Effector memory CD4-positive, alpha-beta T cell (primary cell): ENCODE measurements at places on chromosomes 2 and 18.

GRCh38 chr2:233807215-233807865, 29.2 kb downstream of the MROH2A start:
- no peak for DNase-seq

DNA sequence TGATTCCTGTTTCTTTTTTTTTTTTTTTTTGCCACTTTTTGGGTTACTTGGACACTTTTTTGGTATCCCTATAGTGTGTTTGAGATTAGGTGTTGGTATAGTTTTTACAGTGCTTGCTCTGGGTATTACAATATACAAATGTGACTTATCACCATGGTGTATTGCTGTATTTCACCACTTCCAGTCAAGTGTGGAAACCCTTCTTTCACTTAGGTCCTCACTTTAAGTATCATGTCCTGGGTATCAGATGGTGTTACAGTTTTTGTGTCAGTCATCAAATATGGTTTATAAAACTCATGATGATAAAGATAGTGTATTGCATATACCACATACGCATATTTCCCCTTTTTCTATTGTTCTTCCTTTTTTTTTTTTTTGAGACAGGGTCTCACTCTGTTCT, 1.8 kb downstream of the ATP9B start:
- no peak for DNase-seq

DNA sequence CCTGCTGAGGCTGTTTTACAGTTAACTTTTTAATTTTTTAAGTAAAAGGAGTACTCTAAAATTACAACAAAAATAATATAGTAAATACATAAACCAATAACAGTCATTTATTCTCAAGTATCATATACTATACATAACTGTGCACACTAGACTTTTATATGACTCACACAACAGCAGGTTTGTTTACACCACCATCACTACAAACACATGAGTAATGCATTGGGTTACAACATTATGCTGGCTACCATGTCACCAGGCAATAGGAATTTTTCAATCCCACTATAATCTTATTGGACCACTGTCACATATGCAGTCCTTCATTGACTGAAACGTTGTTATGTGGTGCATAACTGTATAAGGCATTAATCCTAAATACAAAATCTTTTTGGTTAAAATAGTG, 42.5 kb downstream of the RASGRP3 start:
- no peak for DNase-seq

DNA sequence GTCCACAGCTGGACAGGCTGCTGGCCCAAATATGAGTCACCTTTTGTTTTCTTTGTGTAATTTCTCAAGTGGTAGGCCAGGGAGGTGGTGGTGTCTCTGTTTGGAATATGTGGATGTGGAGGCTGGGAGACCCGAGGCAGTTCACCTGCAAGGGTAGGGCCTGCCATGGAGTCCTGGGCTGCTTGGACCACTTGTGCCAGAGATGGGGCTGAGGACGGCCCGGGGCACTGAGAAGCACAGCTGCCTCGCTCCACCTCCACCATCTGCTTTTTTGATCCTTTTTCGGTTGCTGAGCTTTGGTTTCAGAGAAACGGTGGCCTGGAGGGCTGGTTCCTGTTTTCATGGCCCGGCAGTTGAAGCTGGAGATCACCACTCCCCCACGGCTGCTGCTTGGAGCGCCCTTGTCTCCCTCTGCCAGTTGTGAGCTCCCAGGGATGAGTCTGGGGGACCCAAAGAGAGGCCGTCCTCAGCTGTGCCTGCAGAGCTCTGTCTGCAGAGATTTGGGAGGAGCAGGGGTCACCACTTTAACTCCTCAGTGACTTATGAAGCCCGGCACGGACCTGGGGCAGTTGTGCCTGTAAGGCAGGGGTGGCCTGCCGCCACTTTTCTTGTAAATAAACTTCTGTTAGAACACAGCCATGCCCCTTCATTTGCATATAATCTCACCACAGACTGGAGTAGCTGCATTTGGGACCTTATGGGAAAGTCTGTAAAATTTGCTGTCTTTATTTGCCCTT, 67.6 kb upstream of the MCFD2 start:
- no peak for DNase-seq

- no peak for DNase-seq
Measured at GRCh38 chr18:12315911-12316310, 7.9 kb downstream of the TUBB6 start.
